ENCODE measurements at places on chromosomes 5 and 9.

DNA sequence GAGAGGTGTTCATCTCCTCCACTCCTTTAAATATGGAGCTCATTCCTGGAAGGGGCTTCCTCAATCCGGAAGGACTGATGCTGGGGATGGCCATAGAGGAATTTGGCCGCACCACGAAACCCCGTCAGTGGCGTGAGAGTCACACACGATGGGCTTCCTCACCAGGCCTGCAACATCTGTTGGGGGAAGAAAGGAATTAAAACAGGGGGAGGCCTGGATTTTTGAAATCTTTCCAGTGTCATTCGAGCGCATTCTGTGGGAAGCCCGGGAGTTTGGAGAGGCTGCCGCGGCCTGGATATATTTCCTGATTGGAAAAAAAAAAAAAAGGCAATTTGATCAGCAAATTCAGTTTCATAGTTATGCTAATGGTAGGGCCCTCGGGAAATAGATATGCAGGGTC is 76.3 kb upstream of the ORM1 start:
- no peak for DNase-seq

GRCh38 chr5:147504535-147504934 is 5.3 kb downstream of the DPYSL3 start:
- no peak for DNase-seq

DNA sequence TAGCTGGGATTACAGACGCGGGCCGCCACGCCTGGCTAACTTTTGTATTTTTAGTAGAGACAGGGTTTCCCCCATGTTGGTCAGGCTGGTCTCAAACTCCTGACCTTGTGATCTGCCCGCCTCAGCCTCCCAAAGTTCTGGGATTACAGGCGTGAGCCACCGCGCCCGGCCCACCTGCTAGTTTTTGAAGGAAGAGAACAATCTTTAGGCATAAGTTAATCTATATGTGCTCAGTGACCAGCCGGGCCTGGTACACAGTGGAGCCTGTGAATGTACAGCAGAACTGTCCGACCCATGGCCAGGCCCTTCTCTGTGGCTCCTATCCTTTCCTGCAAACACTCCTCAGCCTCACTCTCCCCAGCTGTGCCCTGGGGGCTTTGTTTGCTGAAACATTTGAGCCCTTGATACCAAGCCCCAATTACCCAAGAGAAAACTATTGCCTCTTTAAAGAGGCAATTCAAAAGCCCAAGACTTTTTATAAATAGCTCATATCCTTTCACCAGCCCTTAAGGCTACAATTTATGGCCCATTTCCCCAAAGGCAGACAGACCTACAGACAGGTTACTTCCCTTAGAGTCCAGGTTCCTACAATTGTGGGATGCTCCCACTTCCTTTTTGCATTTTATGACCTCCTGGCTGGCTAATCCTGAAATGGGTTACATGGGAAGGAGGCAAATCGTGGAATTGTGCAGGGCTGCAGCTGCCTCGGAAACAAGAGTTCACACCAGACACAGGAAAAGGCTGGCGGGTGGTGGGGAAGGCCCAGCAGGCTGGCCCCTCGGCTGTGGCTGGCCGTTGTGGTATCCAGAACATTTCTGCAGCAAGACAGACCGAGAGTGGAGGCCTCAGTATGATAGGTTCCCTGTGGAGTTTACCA is 37.5 kb downstream of the SPRY4 start:
- DNase-seq = no peak

DNA sequence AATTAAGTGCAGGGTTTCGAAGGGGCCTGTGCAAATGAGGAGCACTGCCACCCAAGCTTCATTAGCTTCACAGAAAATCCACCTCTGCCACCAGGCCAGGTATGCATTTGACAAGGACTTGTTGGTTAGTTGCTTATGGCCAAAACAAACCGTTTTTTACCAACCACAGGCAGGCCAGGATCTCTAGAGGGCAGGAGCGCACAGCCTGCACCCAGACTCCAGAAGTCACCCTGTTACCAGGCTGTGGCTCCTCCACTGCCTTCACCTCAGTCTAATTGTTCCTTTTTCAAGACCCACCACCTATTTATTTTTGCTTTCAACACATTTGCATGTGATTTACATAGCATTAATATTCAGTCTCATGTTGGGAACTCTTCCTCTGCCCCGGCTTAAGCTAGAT is 78.3 kb upstream of the HSPA9 start:
- no peak for DNase-seq

GRCh38 chr5:14714706-14715105 is 50.2 kb downstream of the OTULIN start:
- no peak for DNase-seq

GRCh38 chr9:136995772-136996311 is 526 bp downstream of the CLIC3 start:
- DNase-seq = no peak

DNA sequence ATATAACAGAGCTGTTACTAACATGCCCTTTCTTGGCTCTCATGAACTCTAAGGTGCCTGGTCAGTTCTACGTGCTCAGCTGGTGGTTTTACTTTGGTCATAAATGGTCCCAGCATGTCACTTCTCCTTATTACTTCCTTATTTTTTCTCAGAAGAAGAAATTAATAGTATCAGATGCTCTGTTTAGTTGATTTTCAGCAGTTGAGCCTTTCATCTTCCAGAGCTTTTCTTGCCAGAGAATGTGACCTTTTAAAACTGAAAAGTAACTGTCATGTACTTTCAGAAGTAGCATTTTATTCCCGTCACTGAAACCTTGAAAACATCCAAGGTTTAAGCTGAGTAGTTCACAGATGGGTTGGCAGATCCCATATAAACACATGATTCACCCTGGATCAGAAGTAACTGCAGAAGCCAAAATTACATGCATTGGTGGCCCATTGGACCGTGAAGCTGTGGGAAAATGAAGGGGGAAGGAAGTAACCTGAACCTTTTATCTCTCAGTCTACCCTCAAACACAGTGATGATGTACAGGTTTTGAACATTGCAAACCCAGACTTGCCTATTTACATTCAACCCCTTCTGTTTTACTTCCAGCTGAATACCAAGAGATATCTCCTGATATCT is 50.5 kb downstream of the HACD4 start:
- no peak for DNase-seq
